Mucosa of descending colon (tissue), 3 donors: ENCODE measurements at places on chromosomes 4 and X. TPM values are rescaled to one million over a fixed set of nuclear protein-coding genes. Genes with fewer than 3 reads are reported as not detected.
A peak's percentile ranks its signal among the peaks of the same experiment; 100 is the strongest.

DNA sequence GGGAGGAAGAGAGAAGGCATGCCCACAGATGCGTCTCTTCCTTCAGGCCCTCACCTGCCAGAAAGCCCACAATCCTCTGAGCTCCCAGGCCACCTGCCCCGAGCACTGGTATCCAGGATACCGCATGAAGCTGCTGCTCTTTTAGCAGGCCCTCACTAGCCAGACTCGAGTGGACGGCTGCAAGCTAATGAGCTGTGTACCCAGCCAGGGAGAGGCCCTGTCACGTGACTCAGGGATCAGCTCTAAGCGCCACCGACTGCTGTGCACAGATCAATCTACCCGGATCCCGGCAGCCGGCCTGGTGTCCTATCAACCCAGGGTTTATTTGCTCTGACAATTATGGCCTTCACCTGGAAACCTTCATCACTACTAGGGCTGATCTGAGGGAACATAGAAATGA is 39.0 kb downstream of the BCOR start:
- DNase-seq: peak; percentile 69

- DNase-seq: no peak
These were observed 41.2 kb upstream of the RNF150 start for GRCh38 chr4:141174457-141174856.

GRCh38 chrX:120372667-120373370 is 10.9 kb downstream of the ATP1B4 start:
- DNase-seq: no peak

GRCh38 chr4:119626943-119627266 is 1.7 kb downstream of the PDE5A start:
- DNase-seq: no peak

DNA sequence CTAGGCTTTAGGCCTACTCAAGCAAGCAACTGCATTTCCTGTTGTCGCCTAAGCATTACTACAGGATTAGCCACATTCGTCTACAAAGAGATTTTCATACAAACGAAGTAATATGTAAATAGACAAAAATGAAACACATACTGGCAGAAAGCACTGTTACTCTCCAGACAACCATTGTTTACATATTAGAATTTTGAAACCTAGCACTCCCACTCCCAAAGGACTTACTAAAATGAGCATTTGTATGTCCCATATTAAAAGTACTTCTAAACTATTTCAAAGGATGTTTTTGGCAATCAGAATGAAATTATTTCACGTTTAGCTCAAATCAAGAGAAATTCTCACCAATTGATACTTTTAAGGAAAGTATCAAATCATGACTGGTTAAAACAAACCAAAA is 570.8 kb downstream of the PRR32 start:
- DNase-seq: no peak

Gene WNK3
- total RNA-seq: 2.0 TPM

DNA sequence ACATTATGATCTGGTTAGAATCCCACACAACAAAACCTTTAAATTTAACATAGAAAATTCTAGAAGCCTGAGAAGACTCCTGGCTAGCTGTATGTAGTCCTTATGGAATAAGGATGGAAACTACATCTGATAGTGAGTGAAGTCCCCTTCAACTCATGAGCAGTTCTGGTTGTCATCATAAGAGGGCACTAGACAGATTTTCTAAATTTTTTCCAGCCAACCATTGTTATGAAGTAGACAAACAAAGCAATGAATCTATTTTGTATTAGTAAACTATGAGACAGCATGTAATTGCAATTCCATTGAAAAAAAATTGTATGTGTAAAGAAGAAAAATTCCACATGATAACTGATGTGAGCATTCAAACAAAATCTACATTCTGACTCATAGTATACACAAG is 35.2 kb downstream of the PWWP3B start:
- DNase-seq: no peak

- DNase-seq: no peak
These were observed 57.8 kb downstream of the ADGRA3 start for GRCh38 chr4:22458098-22458497.

GRCh38 chrX:136577552-136577951 is 45.5 kb downstream of the VGLL1 start:
- peak; percentile 66 for DNase-seq

- DNase-seq: no peak
These were observed 212.3 kb upstream of the RPS6KA3 start for GRCh38 chrX:20479048-20479447.

DNA sequence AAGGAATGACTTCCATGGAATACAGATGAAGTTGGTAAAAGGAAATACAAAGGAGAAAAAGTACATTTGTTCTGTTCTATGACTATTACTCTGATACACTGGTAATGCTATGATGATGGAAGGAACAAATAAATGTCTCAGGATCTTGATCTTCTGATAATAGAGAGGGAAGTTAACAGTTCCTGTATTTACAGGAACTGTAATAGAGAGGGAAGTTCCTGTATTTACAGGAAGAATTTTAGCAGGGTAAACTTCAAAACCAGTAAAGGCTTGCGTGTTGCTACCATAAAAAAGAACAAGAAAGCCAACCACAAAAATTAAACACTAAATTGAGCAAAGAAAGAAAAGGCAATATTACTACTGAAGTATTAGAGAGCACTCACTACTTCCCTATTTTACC is 91.7 kb upstream of the HPGD start:
- DNase-seq: no peak

Gene USP17L29
- total RNA-seq: not detected

Gene PABPC1L2B
- total RNA-seq: 0.25 TPM

DNA sequence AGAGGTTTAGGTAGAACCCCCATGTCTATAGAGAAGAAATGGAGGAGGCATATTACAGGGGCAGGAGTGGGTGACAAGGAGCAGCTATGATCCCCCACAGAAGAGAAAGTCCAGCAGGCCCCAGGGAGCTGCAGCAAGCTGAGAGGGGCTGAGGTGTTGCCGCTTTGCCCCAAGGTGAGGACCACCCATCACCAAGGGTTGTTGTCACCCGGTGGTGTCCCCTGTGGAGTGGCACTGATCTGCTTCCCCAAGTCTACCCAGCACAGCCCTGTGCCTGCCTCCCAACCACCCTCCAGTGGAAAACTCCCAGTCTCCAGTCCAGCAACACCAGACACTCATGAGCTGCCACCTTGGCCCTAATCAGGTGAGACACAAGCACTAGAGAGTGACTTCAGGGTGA is 149.3 kb upstream of the NOCT start:
- no peak for DNase-seq

DNA sequence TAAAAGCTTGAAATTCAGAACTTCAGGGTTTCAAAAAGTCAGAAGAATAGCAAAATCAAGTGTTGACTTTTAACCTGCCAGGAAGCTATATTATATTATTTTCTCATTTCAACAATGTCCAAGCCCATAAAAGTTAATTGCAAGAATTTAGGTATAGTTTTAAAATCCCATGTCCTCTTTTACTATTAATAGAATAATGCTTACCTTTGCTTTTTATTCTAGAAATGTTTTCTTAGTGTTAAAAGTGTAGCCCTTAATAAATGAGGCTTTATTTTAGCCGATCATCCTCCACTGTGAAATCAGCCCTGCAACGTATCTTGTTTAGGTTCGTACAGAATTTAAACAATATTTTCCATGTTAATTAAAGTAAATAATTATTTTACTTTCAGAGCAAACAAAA is 31.5 kb downstream of the TMA16 start:
- DNase-seq: no peak

GRCh38 chr4:136088211-136088867 is 1444.0 kb downstream of the PCDH18 start:
- DNase-seq: no peak

DNA sequence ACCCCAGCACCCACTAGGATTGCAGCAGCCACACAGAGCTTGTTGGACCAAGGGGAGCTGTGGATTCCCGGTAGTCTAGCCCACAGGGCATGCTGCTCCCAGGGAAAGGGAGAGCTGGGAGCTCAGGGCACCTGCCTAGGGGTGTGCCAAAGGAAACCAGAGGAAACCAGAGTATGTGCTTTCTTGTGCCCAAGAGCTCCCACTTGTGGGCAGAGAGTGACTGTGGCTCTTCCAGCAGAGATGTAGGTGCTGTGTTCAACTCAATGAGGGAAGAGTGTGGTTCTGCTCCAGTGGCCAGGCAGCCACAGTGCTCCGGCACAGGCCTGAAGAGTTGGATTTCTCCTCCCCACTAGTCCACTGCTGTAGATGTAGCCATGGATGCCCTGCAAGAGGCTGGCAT is 1050.0 kb upstream of the INTU start:
- no peak for DNase-seq

Gene HPGDS
- 6.3 TPM for total RNA-seq

DNA sequence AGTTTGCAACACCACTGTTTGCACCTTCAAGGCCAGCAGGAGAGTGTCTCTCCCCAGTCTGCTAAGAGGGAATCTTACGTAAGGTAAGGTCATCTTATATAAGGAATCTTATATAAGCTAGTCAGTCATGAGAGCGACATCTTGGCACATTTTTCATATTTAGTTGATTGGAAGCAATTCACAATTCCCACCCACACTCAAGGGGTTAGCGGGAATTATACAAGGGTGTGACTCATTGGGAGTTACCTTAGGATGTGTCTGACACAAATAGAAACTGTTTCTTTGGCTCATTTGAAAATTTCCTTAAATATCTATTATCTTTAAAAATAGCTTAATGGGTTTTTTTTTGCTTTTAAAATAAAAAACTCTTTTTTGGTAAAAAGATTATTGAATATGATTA is 62.1 kb upstream of the GRPR start:
- DNase-seq: no peak

Gene FAM241A
- 0.75 TPM for total RNA-seq

GRCh38 chr4:181234951-181235680 is 1008.1 kb upstream of the TENM3 start:
- DNase-seq: no peak

Gene ITM2A
- 36.0 TPM for total RNA-seq

- DNase-seq: no peak
These were observed 230.0 kb downstream of the MAGEE1 start for GRCh38 chrX:76657499-76657898.

- DNase-seq: no peak
These were observed 11.3 kb downstream of the SLC10A6 start for GRCh38 chr4:86837691-86838503.
